ENCODE measurements at places on chromosomes 3 and 15. TPM values are rescaled to one million over a fixed set of nuclear protein-coding genes. Genes with fewer than 3 reads are reported as not detected.
A peak's percentile ranks its signal among the peaks of the same experiment; 100 is the strongest.

The BOC gene
- total RNA-seq, result 29.2 TPM

The CCDC39 gene
- total RNA-seq, result not detected

The KY gene
- total RNA-seq, result 2.1 TPM

The STAC gene
- total RNA-seq, result 6.5 TPM

The C3orf49 gene
- not detected for total RNA-seq

The PIERCE2 gene
- 5.3 TPM for total RNA-seq

The CPLX3 gene
- not detected for total RNA-seq

GRCh38 chr3:110180733-110181132, 843.4 kb upstream of the DPPA4 start:
- no peak overlapping the region for H3K4me3 ChIP-seq
- H3K4me1 ChIP-seq, result peaks cover 10% of the 10 kb centered on the region
- H3K36me3 ChIP-seq, result no peaks in the 10 kb centered on the region
- H3K27me3 ChIP-seq, result no peaks in the 10 kb centered on the region
- no peak overlapping the region for H3K27ac ChIP-seq

GRCh38 chr3:109995377-109995776, 658.0 kb upstream of the DPPA4 start:
- H3K27me3 ChIP-seq, result no peaks in the 10 kb centered on the region
- no peak for DNase-seq
- no peaks in the 10 kb centered on the region for H3K4me1 ChIP-seq
- H3K27ac ChIP-seq, result no peak overlapping the region

DNA sequence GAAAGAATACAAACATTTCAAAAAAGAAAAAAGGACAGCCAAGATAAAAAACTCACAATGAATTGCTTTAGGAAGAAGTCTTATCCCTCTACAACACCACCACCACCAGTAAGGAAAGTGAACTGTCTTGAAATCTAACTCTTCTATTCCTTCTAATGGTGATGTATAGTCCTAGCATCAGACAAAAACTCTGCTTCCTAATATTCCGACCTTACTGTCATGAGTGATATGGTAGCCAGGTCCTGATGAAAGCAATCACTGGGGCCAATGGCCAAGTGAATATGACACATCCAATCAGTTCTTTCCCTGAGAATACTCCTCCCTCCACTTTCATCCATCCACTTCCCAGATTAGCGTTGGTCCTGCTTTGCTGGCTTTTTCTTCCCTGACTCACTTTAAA, 14.8 kb downstream of the GK5 start:
- peak overlapping the region; percentile 83 for H3K27ac ChIP-seq
- no peak for DNase-seq
- peaks cover 28% of the 10 kb centered on the region for H3K4me1 ChIP-seq
- H3K4me3 ChIP-seq, result no peak overlapping the region

GRCh38 chr15:85828874-85829273, 34.1 kb upstream of the KLHL25 start:
- no peak for DNase-seq
- H3K4me1 ChIP-seq, result no peaks in the 10 kb centered on the region
- no peak overlapping the region for H3K27ac ChIP-seq
- H3K4me3 ChIP-seq, result no peak overlapping the region

- DNase-seq, result peak; percentile 30
- H3K27me3 ChIP-seq, result no peaks in the 10 kb centered on the region
- H3K4me1 ChIP-seq, result no peaks in the 10 kb centered on the region
- H3K36me3 ChIP-seq, result no peaks in the 10 kb centered on the region
- no peak overlapping the region for H3K4me3 ChIP-seq
These were observed 885.4 kb downstream of the PDCD6IP start for GRCh38 chr3:34683851-34684250.

DNA sequence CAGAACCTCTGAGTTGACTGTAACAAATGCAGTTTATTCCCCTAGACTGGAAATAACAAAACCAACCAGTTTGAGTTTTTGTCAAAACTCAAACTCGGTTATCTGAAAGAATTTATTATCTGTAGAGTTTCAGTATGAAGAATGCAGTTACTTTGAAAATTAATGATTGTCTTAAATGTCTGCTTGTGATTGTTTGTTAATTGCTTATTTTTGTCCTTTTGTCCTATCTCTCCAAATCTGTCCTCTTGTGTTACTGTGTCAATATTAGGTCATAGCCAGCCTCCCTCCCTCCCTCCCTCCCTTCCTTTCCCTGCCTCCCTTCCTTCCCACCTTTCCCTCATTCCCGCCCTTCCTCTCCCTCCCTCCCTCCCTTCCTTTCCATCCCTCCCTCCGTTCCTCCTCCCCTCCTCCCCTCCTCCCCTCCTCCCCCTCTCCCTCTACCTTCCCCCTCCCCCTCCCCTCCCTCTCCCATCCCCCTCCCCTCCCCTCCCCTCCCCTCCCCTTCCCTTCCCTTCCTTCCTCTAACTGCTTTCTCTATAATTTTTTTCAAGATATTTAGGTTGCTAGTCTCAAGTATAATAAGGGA, 153.5 kb downstream of the FNDC3B start:
- H3K27ac ChIP-seq, result peak overlapping the region; percentile 22
- peaks cover 29% of the 10 kb centered on the region for H3K4me1 ChIP-seq
- no peaks in the 10 kb centered on the region for H3K36me3 ChIP-seq
- H3K4me3 ChIP-seq, result no peak overlapping the region
- no peak for DNase-seq

GRCh38 chr15:20356444-20356910, 185.1 kb downstream of the GOLGA6L6 start:
- no peaks in the 10 kb centered on the region for H3K36me3 ChIP-seq
- H3K4me3 ChIP-seq, result no peak overlapping the region
- H3K27me3 ChIP-seq, result no peaks in the 10 kb centered on the region
- no peak overlapping the region for H3K27ac ChIP-seq
- H3K4me1 ChIP-seq, result no peaks in the 10 kb centered on the region

GRCh38 chr3:69322158-69322509, 63.8 kb downstream of the FRMD4B start:
- no peak overlapping the region for H3K27ac ChIP-seq
- no peaks in the 10 kb centered on the region for H3K27me3 ChIP-seq
- no peak for DNase-seq
- H3K4me1 ChIP-seq, result peaks cover 7% of the 10 kb centered on the region
- no peaks in the 10 kb centered on the region for H3K36me3 ChIP-seq

All from osteoblast (primary cell).